ENCODE measurements at places on chromosomes 11 and 22. TPM values are rescaled to one million over a fixed set of nuclear protein-coding genes. Genes with fewer than 3 reads are reported as not detected.
A peak's percentile ranks its signal among the peaks of the same experiment; 100 is the strongest.

- no peaks in the 10 kb centered on the region for H3K36me3 ChIP-seq
- DNase-seq, result no peak
- peaks cover 19% of the 10 kb centered on the region for H3K4me1 ChIP-seq
- peaks cover 98% of the 10 kb centered on the region for H3K27me3 ChIP-seq
- H3K4me3 ChIP-seq, result peak overlapping the region; percentile 66
Observed at GRCh38 chr11:118153516-118153915, 893 bp upstream of the SCN4B start.

GRCh38 chr11:129739339-129739738 lies 76.3 kb upstream of the TMEM45B start:
- H3K27me3 ChIP-seq, result peaks cover 5% of the 10 kb centered on the region
- no peak overlapping the region for H3K27ac ChIP-seq
- H3K4me1 ChIP-seq, result peaks cover 22% of the 10 kb centered on the region
- H3K4me3 ChIP-seq, result no peak overlapping the region
- no peaks in the 10 kb centered on the region for H3K36me3 ChIP-seq

APOA5 gene
- not detected for total RNA-seq

DNA sequence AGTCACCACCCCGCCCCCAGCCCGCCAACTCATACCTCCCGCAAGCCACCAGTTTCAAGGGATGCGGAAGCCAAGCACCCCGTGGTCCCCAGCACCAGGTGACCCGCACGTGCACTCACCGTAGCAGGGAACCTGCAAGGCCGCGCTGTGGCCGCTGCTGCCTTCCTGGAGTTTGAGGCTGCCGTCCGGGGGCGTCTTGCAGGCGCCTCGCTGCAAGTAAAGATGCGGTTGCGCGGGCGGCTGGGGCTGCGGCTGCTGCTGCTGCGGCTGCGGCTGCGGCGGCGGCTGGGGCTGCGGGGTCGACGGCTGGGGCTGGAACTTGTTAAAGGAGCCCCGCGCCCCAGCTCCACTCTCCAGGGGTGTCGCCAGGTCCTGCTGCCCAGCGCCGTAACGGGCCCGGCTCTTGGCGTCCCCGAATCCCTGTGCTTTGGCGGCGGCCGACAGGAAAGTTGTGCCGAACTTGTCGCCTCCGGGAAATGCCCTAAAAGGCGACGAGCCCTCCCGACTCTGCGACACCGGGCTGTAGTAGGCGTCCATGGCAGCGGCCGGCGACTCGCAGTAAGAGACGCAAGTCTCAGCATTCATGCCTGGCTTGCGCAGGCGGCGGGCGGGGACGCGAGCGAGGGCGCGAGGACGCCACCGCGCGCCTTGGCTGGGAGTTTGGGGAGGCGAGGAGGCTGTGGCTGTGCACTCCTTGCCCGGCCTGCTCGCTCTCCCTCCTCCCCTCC lies at the start of gene ALX4:
Gene ALX4 (minus strand): TSS at position 662 of the 728 bp plus-strand sequence. CDS start 77 bp downstream, at position 585.
- peaks cover 97% of the 10 kb centered on the region for H3K27me3 ChIP-seq
- no peaks in the 10 kb centered on the region for H3K36me3 ChIP-seq
- peaks cover 31% of the 10 kb centered on the region for H3K4me1 ChIP-seq
- peak within 1 kb of the TSS; percentile 67 for H3K27ac ChIP-seq

DNA sequence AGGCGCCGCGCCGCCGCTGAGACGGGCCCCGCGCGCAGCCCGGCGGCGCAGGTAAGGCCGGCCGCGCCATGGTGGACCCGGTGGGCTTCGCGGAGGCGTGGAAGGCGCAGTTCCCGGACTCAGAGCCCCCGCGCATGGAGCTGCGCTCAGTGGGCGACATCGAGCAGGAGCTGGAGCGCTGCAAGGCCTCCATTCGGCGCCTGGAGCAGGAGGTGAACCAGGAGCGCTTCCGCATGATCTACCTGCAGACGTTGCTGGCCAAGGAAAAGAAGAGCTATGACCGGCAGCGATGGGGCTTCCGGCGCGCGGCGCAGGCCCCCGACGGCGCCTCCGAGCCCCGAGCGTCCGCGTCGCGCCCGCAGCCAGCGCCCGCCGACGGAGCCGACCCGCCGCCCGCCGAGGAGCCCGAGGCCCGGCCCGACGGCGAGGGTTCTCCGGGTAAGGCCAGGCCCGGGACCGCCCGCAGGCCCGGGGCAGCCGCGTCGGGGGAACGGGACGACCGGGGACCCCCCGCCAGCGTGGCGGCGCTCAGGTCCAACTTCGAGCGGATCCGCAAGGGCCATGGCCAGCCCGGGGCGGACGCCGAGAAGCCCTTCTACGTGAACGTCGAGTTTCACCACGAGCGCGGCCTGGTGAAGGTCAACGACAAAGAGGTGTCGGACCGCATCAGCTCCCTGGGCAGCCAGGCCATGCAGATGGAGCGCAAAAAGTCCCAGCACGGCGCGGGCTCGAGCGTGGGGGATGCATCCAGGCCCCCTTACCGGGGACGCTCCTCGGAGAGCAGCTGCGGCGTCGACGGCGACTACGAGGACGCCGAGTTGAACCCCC lies 798 bp downstream of the BCR start:
- DNase-seq, result peak; percentile 46
- peaks cover 43% of the 10 kb centered on the region for H3K4me1 ChIP-seq
- no peak overlapping the region for H3K27ac ChIP-seq

DNA sequence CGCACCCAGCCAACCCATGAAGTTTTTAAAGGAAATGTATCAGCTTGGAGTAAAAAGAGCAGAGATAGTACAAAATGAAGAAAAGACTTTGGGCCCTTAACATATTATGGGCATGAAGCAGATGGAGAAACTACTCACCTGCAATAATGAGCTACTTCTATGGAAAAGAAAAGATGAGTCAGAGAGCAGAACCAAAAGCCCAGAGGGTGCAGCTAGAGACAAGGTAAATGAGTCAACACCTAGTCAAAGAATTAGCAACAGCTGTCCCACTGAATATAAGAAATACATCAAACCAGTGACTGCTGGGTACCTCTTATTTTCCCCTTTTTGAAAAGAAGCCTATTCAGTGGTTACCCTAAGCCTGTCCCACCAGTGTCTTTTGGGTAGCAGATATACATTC lies 61.8 kb downstream of the RPL27A start:
- H3K4me1 ChIP-seq, result peaks cover 15% of the 10 kb centered on the region
- H3K27me3 ChIP-seq, result no peaks in the 10 kb centered on the region
- peaks cover 9% of the 10 kb centered on the region for H3K36me3 ChIP-seq
- no peak overlapping the region for H3K27ac ChIP-seq

- H3K4me1 ChIP-seq, result no peaks in the 10 kb centered on the region
- peak; percentile 53 for DNase-seq
- no peak overlapping the region for H3K27ac ChIP-seq
- no peaks in the 10 kb centered on the region for H3K27me3 ChIP-seq
- peaks cover 4% of the 10 kb centered on the region for H3K36me3 ChIP-seq
Observed at GRCh38 chr11:70176940-70177689, 26.0 kb upstream of the FADD start.

SLC35C1 gene
- 14.6 TPM for total RNA-seq

GRCh38 chr11:47143322-47143721 lies 33.4 kb downstream of the ARFGAP2 start:
- peaks cover 3% of the 10 kb centered on the region for H3K36me3 ChIP-seq
- H3K27me3 ChIP-seq, result no peaks in the 10 kb centered on the region
- DNase-seq, result no peak
- H3K27ac ChIP-seq, result peak overlapping the region; percentile 83

KRTAP5-1 gene
- total RNA-seq, result not detected

DNA sequence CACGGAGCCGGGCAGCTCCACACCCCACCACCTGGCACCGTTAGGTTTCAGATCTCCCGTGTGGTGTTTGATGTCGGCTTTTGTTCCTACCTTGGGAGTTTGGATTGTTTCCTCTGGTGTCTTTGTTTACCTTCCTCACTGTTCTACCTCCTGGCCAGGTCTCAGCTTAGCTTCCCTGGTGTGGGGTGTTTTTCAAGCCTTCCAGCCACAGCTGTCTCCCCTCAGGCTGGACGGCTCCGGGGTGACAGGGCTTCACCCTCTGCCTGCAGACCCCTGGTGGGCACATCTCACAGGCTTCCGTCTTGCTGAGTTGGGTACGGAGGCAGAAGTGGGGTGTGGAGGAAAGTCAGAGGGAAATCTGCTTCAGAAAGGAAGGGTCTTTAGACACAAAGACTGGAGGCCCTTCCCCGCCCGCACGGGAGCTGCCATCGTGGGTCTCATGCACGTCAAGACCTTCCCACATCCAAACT lies 59.6 kb upstream of the EMID1 start:
- no peaks in the 10 kb centered on the region for H3K27me3 ChIP-seq
- DNase-seq, result no peak
- H3K4me1 ChIP-seq, result peaks cover 5% of the 10 kb centered on the region
- no peak overlapping the region for H3K27ac ChIP-seq

GRCh38 chr11:13883589-13883988 lies 78.9 kb upstream of the SPON1 start:
- H3K36me3 ChIP-seq, result no peaks in the 10 kb centered on the region
- H3K4me3 ChIP-seq, result no peak overlapping the region
- H3K27me3 ChIP-seq, result no peaks in the 10 kb centered on the region
- H3K27ac ChIP-seq, result no peak overlapping the region
- no peak for DNase-seq

DNA sequence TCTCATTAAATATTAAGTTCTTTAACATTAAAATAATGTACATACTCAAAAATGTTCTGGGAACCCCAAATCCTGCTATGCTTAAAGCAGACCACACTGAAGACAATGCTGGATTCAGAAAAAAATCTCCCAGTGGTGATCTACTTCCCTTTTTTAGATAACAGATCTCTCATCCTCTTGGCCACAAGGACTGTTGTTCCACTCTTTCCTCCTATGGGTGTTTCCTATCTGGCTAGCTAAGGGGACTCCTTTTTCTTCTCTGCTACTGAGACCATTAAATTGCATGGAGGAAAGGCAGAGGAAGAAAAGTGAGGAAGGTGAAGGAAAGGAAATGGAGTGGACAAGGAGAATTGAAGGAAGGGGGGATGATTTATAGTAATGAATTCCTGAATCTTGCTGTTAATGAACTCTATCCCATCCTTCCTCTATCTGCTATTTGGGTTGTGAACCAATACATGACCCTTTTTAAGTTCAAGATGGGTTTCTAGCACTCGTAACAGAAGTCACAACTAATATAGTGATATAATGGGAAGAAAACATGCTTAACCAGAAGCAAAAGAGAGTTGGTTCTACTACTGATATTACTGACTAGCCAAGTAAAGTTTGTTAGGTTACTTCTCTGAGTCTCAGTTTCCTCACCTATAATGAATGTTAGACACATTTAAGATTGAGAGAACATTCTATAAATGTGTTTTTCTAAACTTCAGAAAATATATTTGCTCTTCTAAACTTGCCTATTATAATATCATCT lies 53.2 kb downstream of the PIK3C2A start:
- H3K4me3 ChIP-seq, result no peak overlapping the region
- peaks cover 8% of the 10 kb centered on the region for H3K36me3 ChIP-seq
- DNase-seq, result no peak
- H3K4me1 ChIP-seq, result peaks cover 2% of the 10 kb centered on the region
- peak overlapping the region; percentile 52 for H3K27ac ChIP-seq

OR51B2 gene
- total RNA-seq, result 0.41 TPM

GRCh38 chr11:83655976-83656375 lies 369.8 kb upstream of the CCDC90B start:
- no peaks in the 10 kb centered on the region for H3K36me3 ChIP-seq
- H3K27me3 ChIP-seq, result no peaks in the 10 kb centered on the region
- peaks cover 3% of the 10 kb centered on the region for H3K4me1 ChIP-seq
- no peak overlapping the region for H3K27ac ChIP-seq
- no peak for DNase-seq

DNA sequence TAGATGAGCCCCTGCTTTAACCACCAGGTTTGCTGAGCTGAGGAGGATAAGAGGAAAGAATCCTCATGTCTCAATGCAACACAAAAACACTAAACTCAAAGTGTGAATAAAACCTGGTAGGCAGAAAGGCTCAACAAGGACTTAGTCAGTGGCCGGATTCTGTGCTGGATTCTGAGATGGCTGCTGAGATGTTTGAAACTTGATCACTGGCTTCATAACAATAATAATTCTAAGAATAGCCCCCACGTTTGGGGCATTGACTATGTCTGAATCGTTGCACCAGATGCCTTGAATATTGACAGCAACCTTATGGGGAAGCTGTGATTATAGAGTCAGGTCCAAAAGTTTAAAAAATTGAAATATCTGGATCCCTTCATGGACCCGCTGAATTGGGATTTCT lies 4.6 kb downstream of the DKK3 start:
- peaks cover 19% of the 10 kb centered on the region for H3K27me3 ChIP-seq
- H3K4me1 ChIP-seq, result peaks cover 6% of the 10 kb centered on the region
- no peak for DNase-seq
- H3K4me3 ChIP-seq, result no peak overlapping the region

- H3K4me1 ChIP-seq, result peaks cover 12% of the 10 kb centered on the region
- no peaks in the 10 kb centered on the region for H3K27me3 ChIP-seq
- DNase-seq, result no peak
- H3K27ac ChIP-seq, result no peak overlapping the region
- no peaks in the 10 kb centered on the region for H3K36me3 ChIP-seq
Observed at GRCh38 chr22:38419121-38419857, 35.7 kb downstream of the KCNJ4 start.

DNA sequence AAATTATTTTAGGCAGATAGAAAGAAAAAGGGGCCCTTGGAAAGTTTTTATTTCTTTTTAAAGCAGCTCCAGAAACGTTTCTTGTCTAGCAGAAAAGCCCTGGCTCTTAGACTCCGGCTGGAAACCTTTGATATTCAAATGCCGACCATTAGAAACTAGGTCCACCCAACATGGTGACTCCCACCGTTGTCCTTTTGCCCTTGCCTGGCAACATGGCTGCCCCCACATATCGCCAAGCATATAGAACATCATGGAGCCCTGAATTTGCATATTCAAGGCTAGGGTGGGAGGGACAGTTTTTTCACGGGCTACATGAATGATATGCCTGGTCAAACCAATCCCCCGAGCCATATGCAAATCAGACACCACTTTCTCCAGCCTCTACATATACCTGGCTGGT lies 1379.0 kb downstream of the LRRC4C start:
- no peak overlapping the region for H3K27ac ChIP-seq
- no peak for DNase-seq
- H3K4me1 ChIP-seq, result no peaks in the 10 kb centered on the region
- H3K27me3 ChIP-seq, result peaks cover 11% of the 10 kb centered on the region

- H3K4me1 ChIP-seq, result peaks cover 22% of the 10 kb centered on the region
- DNase-seq, result no peak
- peaks cover 46% of the 10 kb centered on the region for H3K27me3 ChIP-seq
- no peak overlapping the region for H3K4me3 ChIP-seq
- no peaks in the 10 kb centered on the region for H3K36me3 ChIP-seq
Observed at GRCh38 chr11:120817158-120817557, 206.7 kb upstream of the TBCEL start.

- DNase-seq, result no peak
- no peak overlapping the region for H3K4me3 ChIP-seq
- no peak overlapping the region for H3K27ac ChIP-seq
Observed at GRCh38 chr11:121514432-121515334, 61.9 kb upstream of the SORL1-AS1 start.

PTPRCAP gene
- 1.8 TPM for total RNA-seq

HEPHL1 gene
- not detected for total RNA-seq

- no peak for DNase-seq
- H3K36me3 ChIP-seq, result peaks cover 13% of the 10 kb centered on the region
- H3K4me3 ChIP-seq, result no peak overlapping the region
- no peak overlapping the region for H3K27ac ChIP-seq
- peaks cover 16% of the 10 kb centered on the region for H3K4me1 ChIP-seq
Observed at GRCh38 chr11:105821781-105822180, 200.3 kb downstream of the MSANTD4 start.

GRCh38 chr11:67401495-67402191 lies at the start of gene PPP1CA:
Gene PPP1CA (minus strand): TSS chr11:67401858. CDS start chr11:67401782, 76 bp downstream.
- peak within 1 kb of the TSS; percentile 81 for H3K27ac ChIP-seq
- H3K4me3 ChIP-seq, result peak within 1 kb of the TSS; percentile 72
- peaks cover 18% of the 10 kb centered on the region for H3K4me1 ChIP-seq
- peaks cover 2% of the 10 kb centered on the region for H3K36me3 ChIP-seq
- no peaks in the 10 kb centered on the region for H3K27me3 ChIP-seq
